Suppressor macrophage treated with lipopolysaccharide for 1 hour (primary cell): ENCODE measurements at places on chromosomes 2 and 18.

DNA sequence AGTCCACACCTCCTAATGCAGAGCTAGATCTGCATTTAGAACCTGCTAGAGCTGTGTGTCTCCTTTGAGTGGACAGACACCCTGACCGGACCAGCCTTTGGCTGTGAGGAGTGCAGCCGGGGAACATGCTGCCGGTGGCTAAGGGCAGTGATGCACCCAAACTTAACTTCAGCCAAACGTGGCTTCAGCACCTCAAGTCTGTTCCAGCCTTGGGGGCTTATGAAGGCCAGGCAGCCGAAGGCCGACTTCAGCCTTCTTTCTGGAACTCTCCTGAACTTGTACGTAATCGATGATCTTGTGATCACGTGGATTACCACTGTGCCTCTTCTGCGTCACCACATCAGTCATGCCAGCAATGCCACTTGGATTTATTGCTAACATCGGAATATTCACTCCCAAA is 49.1 kb downstream of the POMC start:
- DNase-seq, result no peak

DNA sequence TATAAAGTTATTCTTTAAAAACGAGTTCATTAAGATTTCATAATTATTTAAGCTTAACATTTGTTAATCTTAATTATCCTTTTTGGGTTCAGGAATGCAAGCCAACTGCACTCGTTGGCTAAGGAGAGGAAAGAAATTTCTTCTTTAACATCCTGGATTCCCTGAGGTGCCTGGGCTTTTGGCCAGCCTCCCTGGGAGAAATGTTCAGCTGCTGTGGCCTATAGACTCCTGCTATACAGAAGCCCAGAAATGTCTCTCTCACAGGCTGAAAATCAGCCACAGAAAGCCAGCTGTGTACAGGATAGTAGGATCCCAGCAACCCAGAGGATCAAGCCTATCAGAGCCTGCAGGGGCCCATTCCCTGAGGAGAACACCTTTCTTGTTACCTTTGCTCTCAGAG is 430.3 kb downstream of the XIRP2 start:
- no peak for DNase-seq

DNA sequence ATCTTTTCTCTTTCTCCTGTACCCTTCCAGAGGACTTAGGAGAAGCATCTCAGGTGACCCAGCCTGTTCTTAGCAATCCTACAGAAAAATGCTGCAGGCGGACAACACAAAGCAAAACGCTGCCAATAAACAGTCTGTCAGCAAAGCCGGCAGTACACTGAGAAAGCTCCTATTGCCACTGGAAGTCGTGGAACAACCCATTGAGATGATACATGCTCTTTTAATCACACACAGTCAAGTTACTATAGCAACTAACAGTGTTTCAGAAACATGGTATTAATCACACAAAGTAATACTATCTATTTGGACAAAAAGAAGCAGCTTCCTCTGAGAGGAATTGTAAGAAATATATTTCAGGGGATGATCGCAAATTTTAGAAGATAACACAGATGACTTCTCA is 10.5 kb downstream of the CTLA4 start:
- DNase-seq, result no peak

- DNase-seq, result no peak
Measured at GRCh38 chr2:75454241-75454620, 106.5 kb downstream of the EVA1A start.

GRCh38 chr2:214410128-214410775 is 602 bp upstream of the VWC2L start:
- no peak for DNase-seq

DNA sequence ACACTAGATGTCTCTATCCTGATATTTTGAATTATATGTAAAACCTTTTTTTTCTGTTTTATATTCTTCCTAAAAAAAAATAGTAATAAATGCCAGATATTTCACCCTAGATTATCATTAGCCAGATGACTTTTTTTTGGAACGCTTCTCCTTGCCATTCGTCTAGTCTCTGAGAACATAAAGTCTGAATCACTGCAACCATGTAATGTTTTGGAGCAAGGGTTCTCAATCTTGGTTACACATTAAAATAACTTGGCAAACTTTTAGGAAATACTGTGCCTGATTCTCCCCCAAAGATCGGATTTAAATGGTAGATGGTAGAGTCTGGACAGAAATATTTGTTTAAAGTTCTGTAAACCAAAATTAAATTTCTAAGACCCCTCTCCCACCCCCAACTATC is 21.0 kb downstream of the SLC25A52 start:
- no peak for DNase-seq

DNA sequence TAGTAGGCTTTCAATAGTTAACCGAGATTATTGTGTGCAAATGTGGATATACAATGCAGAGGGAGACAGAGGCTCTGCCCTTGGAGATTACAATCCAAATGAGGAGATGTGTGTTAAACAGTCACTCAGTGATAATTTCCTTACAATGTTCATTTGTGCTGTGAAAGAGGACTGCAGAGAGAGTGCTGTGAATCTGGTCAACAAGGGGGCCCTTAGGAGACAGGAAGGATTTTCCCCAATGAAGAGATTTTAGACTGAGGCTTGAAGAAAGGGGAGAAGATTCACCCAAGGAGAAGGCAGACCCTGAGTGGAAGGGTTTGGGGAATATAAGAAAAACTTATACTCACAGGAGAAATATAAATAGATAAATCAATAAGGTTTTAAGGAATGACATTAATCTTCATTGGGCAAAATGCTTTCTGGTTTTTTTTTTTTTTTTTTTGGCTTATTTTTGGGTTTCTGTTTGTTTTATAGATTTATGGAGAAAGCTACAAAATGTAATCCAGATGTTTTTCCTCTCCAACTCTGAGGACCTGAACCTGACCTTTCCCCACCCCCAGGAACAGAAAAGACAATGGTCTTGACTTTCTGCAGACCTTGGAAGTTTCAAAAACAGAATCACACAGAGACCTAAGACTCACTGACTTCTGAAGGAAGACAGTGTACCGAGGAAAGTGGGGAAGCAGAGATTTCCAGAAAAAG is 151.3 kb upstream of the SERPINE2 start:
- DNase-seq, result no peak

DNA sequence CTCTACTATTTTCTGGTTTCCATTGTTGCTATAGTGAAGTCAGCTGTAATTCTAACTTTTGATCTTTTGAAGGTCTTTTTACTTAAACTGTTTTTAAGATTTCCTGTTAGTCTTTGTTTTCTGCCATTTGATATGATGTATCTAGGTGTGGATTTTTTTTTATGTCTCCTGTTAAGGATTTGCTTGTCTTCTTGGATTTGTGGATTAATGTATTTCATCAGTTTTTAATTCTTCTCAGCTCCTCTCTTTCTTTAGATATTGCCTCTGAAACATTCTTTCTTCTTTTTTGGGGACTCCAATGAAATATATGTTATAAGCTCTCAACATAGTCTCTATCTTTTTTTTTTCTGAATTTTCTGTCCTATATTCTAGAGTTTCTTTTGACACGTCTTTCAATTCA is 24.8 kb upstream of the THUMPD2 start:
- no peak for DNase-seq
